ENCODE measurements at places on chromosomes 16 and 17. TPM values are rescaled to one million over a fixed set of nuclear protein-coding genes. Genes with fewer than 3 reads are reported as not detected.

Gene SHISA6
- polyA plus RNA-seq: 2.2 TPM

Gene CA5A
- polyA plus RNA-seq: 0.07 TPM

Gene LRRC75A
- 4.9 TPM for polyA plus RNA-seq

Gene CBX1
- polyA plus RNA-seq: 204 TPM

Gene RNU2-1
- polyA plus RNA-seq: not detected

Gene NECAB2
- polyA plus RNA-seq: 2.5 TPM

Gene RND2
- 3.7 TPM for polyA plus RNA-seq

Gene PRAC1
- not detected for polyA plus RNA-seq

Gene DNAAF8
- 2.3 TPM for polyA plus RNA-seq

Gene KLHL10
- 0.16 TPM for polyA plus RNA-seq

Gene THRA
- 83.6 TPM for polyA plus RNA-seq

Gene TBC1D3E
- not detected for polyA plus RNA-seq

Gene CSH1
- polyA plus RNA-seq: not detected

Gene UMOD
- polyA plus RNA-seq: 325 TPM

Gene KRTAP17-1
- not detected for polyA plus RNA-seq

Gene MEIOC
- 1.00 TPM for polyA plus RNA-seq

Gene CDYL2
- polyA plus RNA-seq: 6.5 TPM

Gene CDH5
- polyA plus RNA-seq: 64.8 TPM

Gene DCTN5
- 48.9 TPM for polyA plus RNA-seq

Gene KCNJ12
- polyA plus RNA-seq: 2.2 TPM

Gene C16orf96
- polyA plus RNA-seq: 0.14 TPM

Gene NHLRC4
- polyA plus RNA-seq: 6.1 TPM

Gene HOXB3
- 137 TPM for polyA plus RNA-seq

Gene TEX14
- 0.17 TPM for polyA plus RNA-seq

Gene TOB1
- 49.9 TPM for polyA plus RNA-seq

Gene BRIP1
- 8.9 TPM for polyA plus RNA-seq

Gene KIF2B
- polyA plus RNA-seq: not detected

Gene EFNB3
- polyA plus RNA-seq: 24.9 TPM

Gene ESRP2
- polyA plus RNA-seq: 25.0 TPM

Gene CLEC19A
- polyA plus RNA-seq: not detected

Gene PIK3R5
- 2.1 TPM for polyA plus RNA-seq

Gene ADORA2B
- polyA plus RNA-seq: 1.1 TPM

Gene MFAP4
- polyA plus RNA-seq: 182 TPM

Gene TLCD3B
- polyA plus RNA-seq: 1.5 TPM

Gene HOXB4
- 13.3 TPM for polyA plus RNA-seq

Gene ABCC1
- polyA plus RNA-seq: 30.2 TPM

Gene MKS1
- polyA plus RNA-seq: 39.9 TPM

Gene FZD2
- 30.5 TPM for polyA plus RNA-seq

All from left renal pelvis (tissue), 4 donors.